ENCODE measurements at places on chromosomes 13 and 19.

GRCh38 chr19:33387351-33388230 lies 14.1 kb downstream of the CEBPG start:
- DNase-seq = no peak

GRCh38 chr19:43460362-43461016 lies 4.9 kb downstream of the LYPD3 start:
- DNase-seq = no peak

DNA sequence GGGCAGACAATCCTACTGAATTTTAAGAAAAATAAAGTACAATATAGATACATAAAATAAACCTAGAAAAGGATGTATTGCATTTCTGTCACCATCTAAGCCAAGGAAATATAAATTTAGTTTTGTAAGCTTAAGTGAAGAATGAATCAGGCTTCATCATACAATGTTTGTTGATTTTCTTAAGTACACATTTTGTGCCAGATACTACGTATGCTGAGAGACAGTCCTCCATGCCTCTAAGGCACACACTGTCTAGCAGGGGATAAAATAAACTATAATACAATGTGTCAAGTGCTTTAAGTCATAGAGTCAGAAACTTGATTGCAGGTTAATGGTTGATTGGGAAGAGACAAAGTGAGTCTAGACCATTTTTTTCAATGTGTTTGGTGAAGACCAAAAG lies 465.7 kb downstream of the TBC1D4 start:
- DNase-seq = no peak

DNA sequence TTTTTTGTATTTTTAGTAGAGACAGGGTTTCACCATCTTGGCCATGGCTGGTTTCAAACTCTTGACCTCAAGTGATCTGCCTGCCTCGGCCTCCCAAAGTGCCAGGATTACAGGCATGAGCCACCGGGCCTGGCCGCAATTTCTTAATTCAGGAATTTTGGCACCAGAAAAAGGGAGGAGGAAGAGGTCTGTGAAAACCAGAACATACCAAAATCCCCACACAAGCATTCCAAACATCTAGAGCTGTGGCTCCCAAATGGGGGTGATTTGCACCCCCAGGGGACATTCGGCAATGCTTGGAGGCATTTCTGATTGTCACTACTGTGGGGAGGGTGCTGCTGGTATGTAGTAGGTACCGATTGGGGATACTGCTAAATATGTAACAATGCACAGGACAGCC lies 40.2 kb upstream of the ABCC4 start:
- DNase-seq = no peak

Data from RKO (cell line).